Thoracic aorta (tissue), 2 donors: ENCODE measurements at places on chromosomes 16 and 17. TPM values are rescaled to one million over a fixed set of nuclear protein-coding genes. Genes with fewer than 3 reads are reported as not detected.

DNA sequence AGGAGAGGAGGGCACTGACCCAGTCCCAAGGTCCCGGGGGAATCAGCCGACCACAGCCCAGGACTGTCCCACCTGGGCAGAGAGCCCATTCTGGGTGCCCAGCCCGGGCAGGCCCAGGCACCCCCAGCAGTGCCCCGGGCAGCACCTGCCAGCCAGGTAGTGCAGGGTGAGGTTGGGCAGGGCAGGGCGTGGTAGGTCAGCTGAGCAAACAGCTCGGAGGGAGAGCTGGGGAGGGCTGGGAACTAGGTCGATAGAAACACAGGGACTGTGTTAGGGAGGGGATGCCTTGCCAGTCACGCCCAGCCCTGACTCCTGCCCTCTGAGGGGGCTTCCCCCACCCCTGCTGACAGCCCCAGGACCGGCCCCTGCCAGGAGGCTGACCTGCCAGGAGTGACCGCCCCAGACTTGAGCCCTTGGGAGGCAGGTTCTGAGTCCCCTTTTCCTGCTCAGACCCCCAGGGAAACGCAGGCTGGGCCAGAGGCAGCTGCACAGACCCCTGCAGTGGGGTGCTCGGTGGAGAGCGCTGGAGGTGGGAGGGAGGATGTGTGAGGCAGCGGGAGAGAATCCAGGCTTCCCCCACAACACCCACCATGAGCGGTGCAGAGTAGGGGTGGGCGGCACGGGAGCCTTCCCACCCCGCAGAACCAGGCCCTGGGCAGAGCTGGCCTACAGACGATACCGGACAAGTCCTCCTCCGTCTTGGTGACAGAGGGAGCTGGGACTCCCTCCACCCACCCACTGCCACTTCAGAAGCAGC is 4.7 kb downstream of the HS3ST6 start:
- DNase-seq, result no peak

GRCh38 chr17:383771-384621 is 31.4 kb upstream of the RPH3AL start:
- DNase-seq, result no peak

DNA sequence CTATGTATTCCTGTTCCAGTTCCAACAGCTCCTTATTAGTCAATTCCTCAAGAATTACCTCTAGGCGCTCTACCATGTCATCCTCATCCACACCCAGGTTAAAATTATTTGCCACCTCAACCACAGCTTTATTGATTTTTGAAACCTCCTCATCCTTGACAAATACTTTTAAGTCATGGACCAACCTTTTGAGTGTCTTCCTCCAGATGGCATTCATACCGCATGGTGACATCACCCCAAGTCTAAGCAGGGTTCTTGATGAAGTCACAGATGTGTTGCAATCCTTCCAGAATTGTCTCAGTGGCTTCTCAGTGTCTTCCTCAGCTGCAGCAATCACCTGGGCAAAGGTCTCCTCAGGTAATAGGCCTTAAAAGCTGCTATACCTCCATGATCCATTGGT is 40.1 kb downstream of the BCL7C start:
- no peak for DNase-seq

Gene STX1B
- total RNA-seq, result 1.6 TPM

DNA sequence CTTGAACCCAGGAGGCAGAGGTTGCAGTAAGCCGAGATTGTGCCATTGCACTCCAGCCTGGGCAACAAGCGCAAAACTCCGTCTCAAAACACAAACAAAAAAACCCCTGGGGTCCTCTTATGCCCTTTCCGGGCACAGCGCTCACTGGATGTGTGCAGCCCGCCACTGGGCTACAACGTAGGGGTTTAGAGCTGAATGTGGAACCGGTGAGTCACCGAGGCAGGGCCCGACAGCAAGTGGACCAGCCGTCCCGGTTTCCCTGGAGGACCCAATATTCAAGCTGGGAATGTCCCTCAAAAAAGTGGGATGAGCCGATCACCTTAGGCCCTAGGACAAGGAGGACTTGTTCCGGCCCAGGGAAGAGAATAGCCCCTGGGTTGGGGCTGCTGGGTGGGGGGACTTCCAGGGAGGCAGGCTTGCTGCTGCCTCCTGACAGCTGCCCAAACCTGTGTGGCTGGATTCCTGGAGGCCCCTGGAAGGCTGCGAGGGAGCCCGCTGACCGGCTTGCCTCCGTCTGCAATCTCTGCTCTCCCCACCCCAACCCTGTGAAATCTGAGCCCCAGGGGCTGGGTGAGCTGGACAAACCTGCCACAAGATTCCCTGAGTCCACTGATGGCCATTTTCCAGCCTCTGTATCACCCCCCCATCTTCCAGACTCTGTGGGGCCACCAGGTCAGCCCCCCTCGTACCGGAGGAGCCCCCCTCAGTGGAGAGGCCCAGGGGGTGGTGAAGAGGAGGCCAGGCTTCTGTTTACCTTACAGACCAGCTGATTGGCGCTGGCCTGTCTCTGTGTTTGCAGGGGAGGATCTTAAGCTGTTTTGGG is 2.9 kb upstream of the CLDN9 start:
- no peak for DNase-seq

DNA sequence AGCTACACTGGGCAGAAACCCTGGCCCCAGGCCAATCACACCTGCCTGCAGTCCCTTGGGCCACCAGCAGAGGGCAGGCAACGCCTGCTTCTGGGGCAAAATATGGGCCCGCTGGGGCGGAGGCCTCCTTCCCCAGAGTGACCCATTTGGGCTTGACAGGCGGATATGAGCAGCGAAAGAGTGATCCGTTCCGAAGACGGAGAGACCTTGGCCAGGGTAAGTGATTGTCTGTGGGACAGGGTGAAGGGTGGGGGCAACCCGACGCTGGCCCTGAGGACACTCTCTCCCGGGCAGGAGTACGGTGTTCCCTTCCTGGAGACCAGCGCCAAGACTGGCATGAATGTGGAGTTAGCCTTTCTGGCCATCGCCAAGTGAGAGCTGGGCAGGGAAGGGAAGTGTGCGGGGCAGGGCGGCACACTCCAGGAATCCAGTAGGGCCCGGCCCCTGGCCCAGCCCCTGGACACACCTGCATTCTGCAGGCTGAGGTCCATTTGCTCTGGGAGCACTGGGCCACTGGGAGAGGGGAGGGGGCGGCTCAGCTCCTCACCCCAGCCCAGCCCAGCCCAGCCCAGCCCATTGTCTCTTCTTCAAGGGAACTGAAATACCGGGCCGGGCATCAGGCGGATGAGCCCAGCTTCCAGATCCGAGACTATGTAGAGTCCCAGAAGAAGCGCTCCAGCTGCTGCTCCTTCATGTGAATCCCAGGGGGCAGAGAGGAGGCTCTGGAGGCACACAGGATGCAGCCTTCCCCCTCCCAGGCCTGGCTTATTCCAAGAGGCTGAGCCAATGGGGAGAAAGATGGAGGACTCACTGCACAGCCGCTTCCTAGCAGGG is 3.5 kb upstream of the NHERF1 start:
- DNase-seq, result peak; percentile 63

- DNase-seq, result no peak
These were observed 6.1 kb upstream of the ALOX12 start for GRCh38 chr17:6989779-6990178.

Gene PYY
- total RNA-seq, result not detected

Gene SLC43A2
- total RNA-seq, result 21.1 TPM

GRCh38 chr17:67256075-67256732 is 11.2 kb upstream of the HELZ start:
- no peak for DNase-seq

GRCh38 chr16:59971264-59971663 is 1237.1 kb upstream of the GOT2 start:
- no peak for DNase-seq

- no peak for DNase-seq
These were observed 15.9 kb downstream of the CDH5 start for GRCh38 chr16:66382171-66382965.

Gene RRAD
- 88.3 TPM for total RNA-seq

GRCh38 chr16:10970065-10970464 is 25.7 kb downstream of the CLEC16A start:
- peak; percentile 49 for DNase-seq

GRCh38 chr17:34793231-34793908 is 167.9 kb downstream of the CCT6B start:
- DNase-seq, result no peak

Gene IQCK
- total RNA-seq, result 17.5 TPM

Gene RMI2
- not detected for total RNA-seq

DNA sequence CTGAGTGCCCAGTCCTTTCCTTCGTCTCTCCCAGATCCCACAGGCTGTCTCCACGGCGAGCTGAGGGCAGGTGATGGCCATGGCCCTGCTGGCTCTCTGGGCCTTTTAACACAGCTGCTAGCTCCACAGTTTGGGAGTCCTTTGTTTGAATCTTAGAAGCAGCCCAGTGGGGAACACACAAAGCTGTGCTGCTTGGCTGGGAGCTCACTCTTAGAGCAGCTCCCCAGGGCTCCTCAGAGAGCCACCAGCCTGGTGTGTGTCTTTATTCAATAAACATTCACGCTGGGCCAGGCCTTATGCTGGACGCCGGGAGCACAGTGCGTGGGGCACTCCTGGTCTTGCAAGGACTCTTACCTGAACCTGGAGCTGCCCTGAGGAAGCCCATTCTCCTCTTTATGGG is 29.7 kb downstream of the WNT3 start:
- no peak for DNase-seq
